Esophagus (tissue), 2 donors: ENCODE measurements at places on chromosomes 6 and 20. TPM values are rescaled to one million over a fixed set of nuclear protein-coding genes. Genes with fewer than 3 reads are reported as not detected.

AARS2 gene
- 8.5 TPM for polyA plus RNA-seq

BEND6 gene
- 0.25 TPM for polyA plus RNA-seq

PABPC1L gene
- polyA plus RNA-seq: 12.1 TPM

TRIM39 gene
- 12.1 TPM for polyA plus RNA-seq

KIF25 gene
- polyA plus RNA-seq: 0.05 TPM

SYCP2L gene
- polyA plus RNA-seq: 0.13 TPM

CD40 gene
- 5.4 TPM for polyA plus RNA-seq

NKX2-4 gene
- polyA plus RNA-seq: not detected

BCLAF1 gene
- 20.3 TPM for polyA plus RNA-seq

SPATS1 gene
- polyA plus RNA-seq: not detected

BANF2 gene
- not detected for polyA plus RNA-seq

ANKEF1 gene
- 2.3 TPM for polyA plus RNA-seq

TP53TG5 gene
- polyA plus RNA-seq: 0.13 TPM

MOG gene
- not detected for polyA plus RNA-seq

PAX1 gene
- 0.12 TPM for polyA plus RNA-seq

MOCS3 gene
- 2.8 TPM for polyA plus RNA-seq

PARD6B gene
- polyA plus RNA-seq: 1.6 TPM

HLA-DQA2 gene
- polyA plus RNA-seq: 0.24 TPM

USP49 gene
- polyA plus RNA-seq: 0.69 TPM

MACROD2 gene
- polyA plus RNA-seq: 0.64 TPM
